A549 (cell line): ENCODE measurements at places on chromosomes 16 and 17.

DNA sequence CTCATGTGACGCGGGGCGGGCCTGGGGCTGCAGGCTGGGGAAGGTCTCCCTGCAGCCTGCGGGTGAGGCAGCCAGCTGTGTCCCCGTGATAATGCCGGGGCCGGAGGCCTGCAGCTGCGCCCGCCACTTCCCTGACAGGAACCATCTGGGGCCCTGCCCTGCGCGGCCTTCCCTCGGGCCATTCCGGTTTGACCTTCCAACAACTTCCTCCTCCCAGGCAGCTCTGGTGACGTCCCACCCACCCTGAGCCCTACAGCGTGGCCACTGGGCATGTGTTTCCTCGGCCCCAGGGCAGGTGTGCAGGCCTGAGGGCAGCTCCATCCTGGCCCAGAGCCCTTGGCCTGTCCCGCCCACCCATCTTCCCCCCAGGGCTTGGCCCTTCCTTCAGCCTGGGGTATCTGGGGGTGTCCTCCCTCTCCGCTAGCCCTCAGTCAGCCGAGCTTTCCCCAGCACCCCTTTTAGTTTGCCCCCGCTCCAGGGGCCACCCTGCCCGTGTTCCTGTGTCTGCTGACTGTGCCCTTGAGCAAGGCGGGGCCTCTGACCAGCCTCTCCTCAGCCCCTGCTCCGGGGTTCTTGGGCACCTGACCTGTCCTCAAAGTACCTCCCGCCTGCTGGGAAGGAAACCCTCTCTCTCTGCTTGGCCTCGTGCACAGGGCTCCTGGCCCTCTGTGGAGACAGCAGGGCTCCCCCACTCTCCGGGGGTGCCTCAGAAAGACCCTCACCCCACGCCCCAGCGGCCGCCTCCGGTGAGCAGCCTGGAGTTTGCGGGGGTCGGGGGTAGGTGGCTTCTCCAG is at the start of gene CBFA2T3:
Gene CBFA2T3 (minus strand): TSS at position 190 of the 794 bp plus-strand sequence. CDS start 400 bp downstream, outside the sequence.
- no peak for DNase-seq

DNA sequence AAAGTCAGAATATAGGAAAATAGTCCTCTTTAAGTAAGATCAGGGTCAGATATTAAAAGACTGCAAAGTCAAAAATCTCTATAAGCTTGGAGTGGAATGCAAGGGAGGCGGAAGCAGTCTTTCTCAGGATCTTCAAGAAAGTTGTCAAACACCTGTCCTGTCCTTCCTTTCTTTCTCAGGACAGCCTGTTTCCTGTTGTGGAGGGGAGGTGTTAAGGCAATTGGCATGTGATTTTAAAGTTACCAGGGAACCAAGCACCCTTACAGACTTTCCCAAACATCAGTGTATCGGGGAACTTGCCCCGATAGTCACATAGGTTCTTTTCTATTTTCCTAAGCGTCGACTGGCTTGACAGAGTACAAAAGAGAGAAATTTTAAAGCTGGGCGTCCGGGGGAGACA is 2.1 kb downstream of the ATP5PD start:
- DNase-seq: no peak

- DNase-seq: no peak
These were observed 26.9 kb upstream of the CDH1 start for GRCh38 chr16:68710211-68710610.

DNA sequence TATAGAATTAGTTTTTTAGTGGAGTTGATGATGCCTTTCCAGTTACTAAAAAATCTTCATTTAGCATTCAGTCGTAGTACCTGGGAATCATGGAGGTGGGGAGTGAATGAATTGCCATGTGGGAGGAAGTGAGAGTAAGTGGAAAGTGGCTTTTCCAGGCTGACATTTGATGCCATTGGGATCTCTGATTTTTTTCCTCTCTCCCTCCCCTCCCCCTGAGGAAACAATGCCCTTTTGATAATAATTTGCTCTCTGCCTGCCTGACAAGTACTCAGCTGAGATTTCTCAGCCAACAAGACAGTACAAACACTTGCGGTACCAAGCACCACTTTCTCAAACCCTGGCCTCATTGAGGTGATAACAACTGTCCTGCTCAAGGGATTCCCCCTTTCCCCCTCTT is 2.2 kb downstream of the UBE2Z start:
- DNase-seq: no peak

GRCh38 chr17:71003736-71004135 is 834.4 kb downstream of the KCNJ2 start:
- DNase-seq: no peak

- DNase-seq: no peak
These were observed 3.2 kb upstream of the HOXB9 start for GRCh38 chr17:48629411-48629759.

DNA sequence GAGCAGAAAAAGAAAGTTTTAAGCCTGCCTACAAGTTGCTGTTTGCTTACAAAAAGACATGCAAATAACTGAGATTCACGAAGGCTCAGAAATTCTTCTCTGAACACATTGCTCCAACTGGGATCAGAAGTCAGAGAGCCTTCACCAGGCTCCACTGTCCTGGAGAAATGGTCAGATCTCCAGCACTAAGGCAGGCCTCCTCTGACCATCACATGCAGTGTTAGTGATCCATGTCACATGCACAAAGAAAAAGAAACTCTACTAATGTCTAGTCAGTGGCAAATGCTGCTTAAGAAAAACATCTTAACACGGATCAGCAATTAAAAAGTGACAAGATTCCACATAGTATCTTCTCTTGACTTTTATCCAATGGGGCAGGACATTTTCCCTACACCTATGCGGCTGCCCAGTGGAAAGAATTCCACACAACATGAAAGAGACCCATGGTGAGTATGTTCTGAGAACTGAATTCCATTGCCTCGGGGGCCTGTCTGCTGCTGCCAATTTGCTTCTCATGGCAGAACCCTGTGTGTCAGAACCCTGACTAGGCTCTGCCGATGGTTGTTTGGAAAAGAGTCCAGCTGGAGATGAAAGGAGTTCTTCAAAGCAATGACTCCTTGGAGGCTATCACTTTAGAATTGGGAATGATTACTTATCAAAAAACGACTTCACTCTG is 96.6 kb downstream of the HIC1 start:
- no peak for DNase-seq

GRCh38 chr16:3759736-3760135 is 42.4 kb upstream of the TRAP1 start:
- no peak for DNase-seq

GRCh38 chr16:79430191-79430678 is 170.3 kb downstream of the MAF start:
- no peak for DNase-seq

DNA sequence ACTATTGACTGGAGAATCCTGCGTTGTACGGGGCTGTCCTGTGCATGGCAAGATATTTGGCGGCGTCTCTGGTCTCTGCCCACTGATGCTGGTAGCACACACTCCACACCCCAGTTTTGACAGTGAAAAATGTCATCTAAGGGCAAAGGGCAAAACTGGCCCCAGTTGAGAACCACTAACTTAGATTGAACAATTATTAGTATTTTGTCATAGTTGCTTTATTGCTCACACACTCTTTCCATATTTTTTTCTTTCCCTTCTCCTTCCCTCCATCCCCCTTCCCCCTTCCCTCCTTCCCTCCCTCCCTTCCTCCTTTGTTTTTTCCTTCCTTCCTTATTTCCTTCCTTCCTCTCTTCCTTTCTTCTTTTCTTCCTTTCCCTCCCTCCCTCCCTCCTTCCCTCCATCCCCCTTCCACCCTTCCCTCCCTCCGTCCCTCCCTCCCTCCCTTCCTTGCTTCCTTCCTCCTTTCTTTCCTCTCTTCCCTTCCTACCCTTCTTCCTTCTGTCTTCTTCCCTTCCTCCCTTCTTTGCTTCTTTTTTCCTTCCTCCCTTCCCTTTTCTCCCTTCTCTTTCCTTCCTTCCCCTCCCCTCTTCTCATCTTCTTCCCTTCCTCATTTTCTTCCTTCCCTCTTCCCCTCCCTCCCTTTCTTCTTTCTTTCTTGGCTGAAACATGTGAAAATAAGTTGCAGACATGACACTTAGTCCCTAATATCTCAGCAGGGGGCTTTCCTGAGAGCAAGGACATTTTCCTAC is 5.5 kb downstream of the SHISA9 start:
- DNase-seq: no peak

- DNase-seq: no peak
These were observed 298.3 kb downstream of the SLC39A11 start for GRCh38 chr17:72794152-72794551.

DNA sequence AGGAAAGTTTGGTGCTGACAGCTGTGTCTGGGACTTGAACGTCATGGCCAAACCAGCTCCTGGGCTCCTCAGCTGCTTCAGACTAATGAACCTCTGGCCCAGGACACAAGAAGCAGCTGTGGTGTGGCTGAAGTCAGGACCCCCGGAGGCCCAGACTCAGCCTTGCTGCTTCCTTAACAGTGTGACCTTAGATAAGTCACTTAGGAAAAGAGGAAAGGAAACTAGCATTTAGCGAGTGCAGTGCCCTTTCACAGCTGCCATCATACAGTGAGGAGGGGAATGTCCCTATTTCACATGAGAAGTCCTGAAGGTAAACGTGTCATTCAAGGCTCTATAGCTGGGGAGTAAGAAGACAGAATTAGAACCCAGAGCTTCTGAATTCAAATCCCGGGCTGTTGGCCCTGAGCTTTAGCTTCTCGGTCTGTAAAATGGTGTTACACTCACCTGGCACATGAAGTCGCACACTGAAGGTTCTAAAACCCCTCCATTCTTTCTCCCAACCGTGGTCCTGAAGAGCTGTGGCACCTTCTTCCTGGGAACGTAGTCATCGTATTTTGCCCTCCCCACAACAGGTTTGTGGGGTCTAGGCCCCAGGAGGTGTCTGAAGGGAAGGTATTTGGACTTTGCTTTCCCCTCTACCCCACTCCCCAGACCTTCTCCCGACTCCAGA is 910 bp upstream of the RAMP2 start:
- no peak for DNase-seq

DNA sequence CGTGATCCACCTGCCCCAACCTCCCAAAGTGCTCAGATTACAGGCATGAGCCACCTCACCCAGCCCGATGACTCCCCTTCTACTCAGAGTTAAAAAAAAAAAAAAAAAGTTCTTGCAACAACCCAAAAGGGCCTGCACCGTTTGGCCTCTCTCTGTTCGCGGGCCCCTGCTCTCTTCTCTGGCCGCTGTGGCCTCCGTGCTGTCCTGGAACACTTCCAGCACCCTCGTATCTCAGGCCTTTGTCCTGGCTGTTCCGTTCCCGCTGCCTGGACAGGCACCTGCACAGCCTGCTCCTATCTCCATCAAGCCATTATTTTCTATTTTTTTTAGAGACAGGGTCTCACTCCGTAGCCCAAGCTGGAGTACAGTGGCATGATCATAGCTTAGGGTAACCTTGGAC is 10.8 kb downstream of the MYO1C start:
- no peak for DNase-seq

- DNase-seq: no peak
These were observed 37.9 kb downstream of the HEATR6 start for GRCh38 chr17:60040843-60041242.

DNA sequence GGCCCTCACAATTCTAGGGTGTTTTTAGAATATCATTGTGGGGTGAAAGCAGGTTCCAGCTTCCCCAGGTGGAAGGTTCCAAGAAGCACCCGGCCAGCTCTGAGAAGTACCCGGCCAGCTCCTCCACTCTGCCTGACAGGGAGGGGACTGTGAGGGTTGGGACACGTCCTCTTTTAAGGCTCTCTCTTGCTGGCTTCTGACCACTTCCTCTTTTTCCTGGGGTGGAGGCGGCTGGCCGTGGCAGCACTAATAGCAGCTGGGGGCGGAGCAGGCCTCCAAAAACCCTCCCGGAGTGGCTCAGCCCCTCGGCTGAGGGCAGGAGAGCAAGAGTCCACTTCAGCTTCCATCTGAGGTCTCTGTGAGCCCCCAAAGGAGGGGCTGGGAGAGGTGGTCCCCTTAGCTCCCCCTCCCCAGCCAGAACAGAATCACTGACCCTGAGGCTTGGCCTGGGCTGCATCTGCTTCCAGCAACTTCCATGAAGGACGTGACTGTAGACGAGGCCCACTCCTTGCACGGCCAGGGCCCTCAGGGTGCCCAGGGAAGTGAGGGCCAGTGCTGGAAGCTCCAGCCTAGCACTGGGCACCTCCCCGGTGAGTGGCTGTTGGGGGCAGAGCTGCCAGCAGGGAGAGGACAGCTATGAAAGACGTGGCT is 26.7 kb upstream of the PLCG2 start:
- no peak for DNase-seq

DNA sequence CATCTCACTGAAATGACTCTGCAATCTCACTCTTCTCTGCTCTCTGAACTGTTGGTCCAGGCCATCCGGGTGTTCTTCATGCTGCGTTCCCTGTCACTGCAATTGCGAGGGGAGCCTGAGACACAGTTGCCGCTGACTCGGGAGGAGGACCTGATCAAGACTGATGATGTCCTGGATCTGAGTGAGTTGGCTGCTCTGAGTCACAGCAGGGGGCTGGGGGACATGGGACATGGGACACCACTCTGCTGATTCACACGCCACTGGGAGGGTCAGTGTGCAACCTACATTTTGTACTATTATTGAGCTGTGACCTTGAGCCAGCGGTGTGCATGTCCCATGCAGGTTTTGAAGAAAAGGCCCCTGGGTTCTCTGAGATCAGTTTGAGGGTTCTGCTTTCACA is 116.5 kb downstream of the CLEC16A start:
- no peak for DNase-seq

GRCh38 chr16:7745276-7745675 is 412.6 kb downstream of the RBFOX1 start:
- DNase-seq: no peak

DNA sequence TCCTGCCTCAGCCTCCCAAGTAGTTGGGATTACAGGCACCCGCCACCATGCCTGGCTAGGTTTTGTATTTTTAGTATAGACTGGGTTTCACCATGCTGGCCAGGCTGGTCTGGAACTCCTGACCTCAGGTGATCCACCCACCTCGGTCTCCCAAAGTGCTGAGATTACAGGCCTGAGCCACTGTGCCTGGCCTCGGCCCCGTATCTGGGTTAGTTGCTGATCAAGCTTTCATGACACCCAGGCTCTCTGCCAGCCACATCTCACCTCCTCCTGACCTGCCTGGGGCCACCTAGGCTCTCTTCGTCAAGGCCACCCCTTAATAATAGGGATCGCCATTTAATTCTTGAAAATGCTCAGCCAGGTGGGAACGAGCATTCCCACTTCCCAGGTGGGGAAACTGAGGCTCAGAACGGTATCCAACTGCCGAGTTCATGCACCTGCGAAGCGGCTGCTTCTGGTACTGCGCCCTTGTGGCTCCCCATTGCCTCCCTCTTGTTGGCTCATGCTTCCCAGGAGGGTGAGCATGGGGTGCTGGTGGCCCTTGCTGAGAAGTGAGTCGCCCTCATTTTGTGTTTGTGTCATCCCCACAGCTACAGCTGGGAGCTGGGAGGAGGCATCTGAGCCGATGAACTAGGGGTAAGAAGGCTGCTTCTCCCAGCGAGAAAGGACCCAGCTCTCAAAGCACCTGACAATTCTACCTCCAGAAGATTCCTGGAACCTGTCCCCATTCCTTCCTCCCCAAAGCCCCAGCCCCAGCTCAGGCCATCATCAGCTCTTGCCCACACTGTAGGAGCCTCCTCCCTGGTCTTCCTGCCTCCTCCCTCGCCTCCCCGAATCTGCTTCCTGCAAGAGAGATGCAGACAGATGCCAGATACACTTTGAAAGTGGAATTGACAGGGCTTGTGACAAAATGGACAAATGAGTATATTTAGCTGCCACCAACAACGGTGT is 17.3 kb upstream of the SNN start:
- DNase-seq: no peak

GRCh38 chr17:65395924-65396323 is 165.5 kb downstream of the AXIN2 start:
- DNase-seq: no peak
